ENCODE measurements at places on chromosomes 4 and X.
A peak's percentile ranks its signal among the peaks of the same experiment; 100 is the strongest.

GRCh38 chrX:106898462-106898861 lies 4.7 kb downstream of the RIPPLY1 start:
- no peak overlapping the region for H3K27ac ChIP-seq
- no peak overlapping the region for H3K4me3 ChIP-seq
- H3K27me3 ChIP-seq = no peaks in the 10 kb centered on the region
- H3K4me1 ChIP-seq = no peaks in the 10 kb centered on the region
- no peaks in the 10 kb centered on the region for H3K36me3 ChIP-seq

DNA sequence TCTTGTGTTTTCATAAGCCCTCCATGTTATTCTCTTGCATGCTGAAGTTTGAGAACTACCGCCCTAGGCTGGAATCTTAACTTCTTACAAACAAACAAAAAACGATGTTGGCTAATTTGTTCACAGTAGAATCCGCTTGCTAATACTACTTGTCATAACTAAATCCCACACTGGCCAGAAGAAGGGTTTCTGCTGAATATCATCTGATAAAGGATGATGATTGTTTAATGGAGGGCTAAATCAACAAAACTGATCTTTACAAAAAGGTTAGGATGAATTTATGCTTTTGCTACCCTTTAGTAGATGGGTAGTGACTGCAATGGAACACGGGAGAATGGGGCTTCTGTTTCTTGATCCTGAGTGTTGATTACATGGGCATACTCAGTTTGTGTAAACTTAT lies 42.3 kb downstream of the SPATA4 start:
- no peaks in the 10 kb centered on the region for H3K4me1 ChIP-seq
- H3K27ac ChIP-seq = no peak overlapping the region
- H3K27me3 ChIP-seq = no peaks in the 10 kb centered on the region
- no peaks in the 10 kb centered on the region for H3K36me3 ChIP-seq

- H3K27ac ChIP-seq = no peak overlapping the region
- no peaks in the 10 kb centered on the region for H3K36me3 ChIP-seq
- DNase-seq = no peak
- no peak overlapping the region for H3K4me3 ChIP-seq
These were observed 3.8 kb upstream of the ZCCHC4 start for GRCh38 chr4:25308761-25309160.

- H3K4me3 ChIP-seq = no peak overlapping the region
- H3K36me3 ChIP-seq = no peaks in the 10 kb centered on the region
- H3K27ac ChIP-seq = no peak overlapping the region
- H3K4me1 ChIP-seq = no peaks in the 10 kb centered on the region
These were observed 89.8 kb upstream of the ADGRG2 start for GRCh38 chrX:19212037-19212436.

DNA sequence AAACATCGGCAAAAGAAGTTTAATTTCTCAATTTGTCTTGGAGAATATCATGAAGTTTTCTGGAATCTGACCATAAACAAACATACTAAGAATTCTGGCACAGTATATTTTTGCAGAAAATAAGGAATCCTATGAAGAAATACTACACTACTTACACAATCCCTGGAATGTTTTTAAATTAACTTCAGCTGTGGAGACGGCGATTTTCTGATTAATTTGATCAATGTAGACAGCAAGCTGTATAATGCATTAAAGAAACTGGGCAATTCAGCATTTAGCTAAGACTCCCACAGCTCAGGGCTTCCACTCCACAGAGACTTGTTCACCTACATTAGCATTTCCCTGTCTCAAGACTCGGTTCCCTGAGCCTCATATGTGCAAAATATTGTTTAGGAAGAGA lies 12.2 kb downstream of the EGFL6 start:
- H3K4me3 ChIP-seq = no peak overlapping the region
- no peak for DNase-seq
- no peaks in the 10 kb centered on the region for H3K27me3 ChIP-seq
- H3K27ac ChIP-seq = no peak overlapping the region

DNA sequence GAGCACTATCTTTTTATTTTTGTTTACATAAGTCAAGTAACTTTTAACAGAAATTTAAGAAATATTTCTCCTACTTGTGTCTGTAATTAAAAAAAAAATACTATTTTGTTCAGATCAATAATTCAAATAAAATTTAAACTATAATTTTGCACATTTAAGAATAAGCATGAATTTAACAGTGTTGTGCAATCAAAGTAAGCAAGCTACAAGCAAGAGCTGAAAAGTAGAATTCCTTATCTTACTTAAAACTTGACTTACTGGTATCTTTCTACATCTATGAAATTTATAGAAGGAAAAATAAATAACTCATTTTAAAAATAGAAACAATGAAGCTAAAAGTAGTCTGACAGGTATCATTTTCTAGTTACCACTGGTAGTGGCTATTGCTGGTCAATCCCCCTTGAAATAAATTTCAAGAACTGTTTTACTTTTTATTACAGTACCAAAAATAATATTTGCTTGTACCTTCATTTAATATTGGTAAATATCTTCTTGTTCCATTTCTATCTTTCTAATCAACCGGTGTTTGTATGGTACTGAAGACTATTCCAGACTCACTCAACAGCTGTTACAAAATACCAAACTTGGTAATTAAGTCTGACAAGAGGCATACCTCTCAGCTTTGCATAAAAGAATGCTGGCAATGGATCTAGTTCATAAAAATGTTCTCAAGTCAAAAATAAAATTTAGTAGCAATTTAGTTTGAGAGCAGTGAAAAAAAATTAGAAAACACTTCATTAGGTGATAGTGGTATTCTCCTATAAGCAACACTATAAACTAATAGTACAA lies 62.2 kb downstream of the NOCT start:
- H3K4me1 ChIP-seq = peaks cover 3% of the 10 kb centered on the region
- H3K27ac ChIP-seq = no peak overlapping the region
- no peak overlapping the region for H3K4me3 ChIP-seq
- H3K36me3 ChIP-seq = no peaks in the 10 kb centered on the region
- H3K27me3 ChIP-seq = no peaks in the 10 kb centered on the region

GRCh38 chrX:105190252-105190853 lies 30.1 kb downstream of the TEX13A start:
- H3K4me1 ChIP-seq = no peaks in the 10 kb centered on the region
- H3K36me3 ChIP-seq = no peaks in the 10 kb centered on the region
- DNase-seq = no peak
- H3K4me3 ChIP-seq = no peak overlapping the region

DNA sequence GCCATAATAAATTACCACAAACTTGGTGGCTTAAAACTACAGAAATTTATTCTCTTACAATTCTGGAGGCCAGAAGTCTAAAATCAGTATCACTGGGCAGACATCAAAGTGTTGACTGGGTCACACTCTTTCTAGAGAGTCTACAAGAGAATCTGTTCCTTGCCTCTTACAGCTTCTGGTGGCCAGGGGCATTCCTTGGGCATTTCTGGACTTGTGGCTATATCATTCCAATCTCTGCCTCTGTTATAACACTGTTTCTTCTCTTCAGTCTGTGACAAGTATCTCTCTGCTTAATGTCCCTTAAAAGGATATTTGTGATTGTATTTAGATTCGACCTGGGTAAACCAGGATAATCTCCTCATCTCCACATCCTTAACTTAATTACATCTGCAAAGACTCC lies 207.3 kb upstream of the DCAF8L1 start:
- no peaks in the 10 kb centered on the region for H3K27me3 ChIP-seq
- DNase-seq = no peak
- no peak overlapping the region for H3K4me3 ChIP-seq
- no peaks in the 10 kb centered on the region for H3K4me1 ChIP-seq
- no peak overlapping the region for H3K27ac ChIP-seq
- no peaks in the 10 kb centered on the region for H3K36me3 ChIP-seq

- peak overlapping the region; percentile 93 for H3K27ac ChIP-seq
- DNase-seq = no peak
- H3K36me3 ChIP-seq = no peaks in the 10 kb centered on the region
- H3K4me3 ChIP-seq = peak overlapping the region; percentile 80
These were observed 628 bp downstream of the SCLT1 start for GRCh38 chr4:129092631-129093190.

DNA sequence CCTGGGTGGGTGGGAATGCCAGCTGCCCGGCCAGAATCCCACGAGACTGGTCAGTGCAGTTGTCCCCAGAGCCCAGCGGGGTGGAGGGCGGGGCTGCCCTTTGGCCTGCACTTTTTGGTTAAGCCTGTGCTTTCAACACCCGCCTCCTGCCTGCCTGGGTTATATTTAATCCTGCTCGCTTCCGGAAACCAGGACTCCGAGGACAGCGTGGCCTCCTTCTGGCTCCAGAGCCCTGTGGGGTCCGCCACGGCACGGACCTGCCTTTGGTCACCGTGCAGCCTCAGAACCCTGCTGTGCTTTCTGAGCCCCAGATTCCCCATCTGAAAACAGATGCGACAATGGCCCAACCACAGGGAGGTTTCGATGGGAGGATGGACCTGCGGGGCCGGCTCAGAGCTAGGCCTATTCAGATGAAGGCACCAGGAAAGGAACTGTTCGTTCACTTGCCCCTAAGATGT lies 29.4 kb upstream of the KIAA0232 start:
- DNase-seq = no peak
- H3K4me1 ChIP-seq = peaks cover 2% of the 10 kb centered on the region
- no peak overlapping the region for H3K4me3 ChIP-seq
- no peaks in the 10 kb centered on the region for H3K27me3 ChIP-seq
- H3K27ac ChIP-seq = no peak overlapping the region

GRCh38 chr4:159206427-159206871 lies 103.6 kb downstream of the RAPGEF2 start:
- DNase-seq = no peak
- H3K27ac ChIP-seq = no peak overlapping the region
- H3K4me1 ChIP-seq = peaks cover 5% of the 10 kb centered on the region
- no peaks in the 10 kb centered on the region for H3K27me3 ChIP-seq

- no peaks in the 10 kb centered on the region for H3K36me3 ChIP-seq
- no peak overlapping the region for H3K4me3 ChIP-seq
- H3K4me1 ChIP-seq = no peaks in the 10 kb centered on the region
- no peaks in the 10 kb centered on the region for H3K27me3 ChIP-seq
- H3K27ac ChIP-seq = no peak overlapping the region
These were observed 16.4 kb downstream of the TMEM154 start for GRCh38 chr4:152663203-152664066.

DNA sequence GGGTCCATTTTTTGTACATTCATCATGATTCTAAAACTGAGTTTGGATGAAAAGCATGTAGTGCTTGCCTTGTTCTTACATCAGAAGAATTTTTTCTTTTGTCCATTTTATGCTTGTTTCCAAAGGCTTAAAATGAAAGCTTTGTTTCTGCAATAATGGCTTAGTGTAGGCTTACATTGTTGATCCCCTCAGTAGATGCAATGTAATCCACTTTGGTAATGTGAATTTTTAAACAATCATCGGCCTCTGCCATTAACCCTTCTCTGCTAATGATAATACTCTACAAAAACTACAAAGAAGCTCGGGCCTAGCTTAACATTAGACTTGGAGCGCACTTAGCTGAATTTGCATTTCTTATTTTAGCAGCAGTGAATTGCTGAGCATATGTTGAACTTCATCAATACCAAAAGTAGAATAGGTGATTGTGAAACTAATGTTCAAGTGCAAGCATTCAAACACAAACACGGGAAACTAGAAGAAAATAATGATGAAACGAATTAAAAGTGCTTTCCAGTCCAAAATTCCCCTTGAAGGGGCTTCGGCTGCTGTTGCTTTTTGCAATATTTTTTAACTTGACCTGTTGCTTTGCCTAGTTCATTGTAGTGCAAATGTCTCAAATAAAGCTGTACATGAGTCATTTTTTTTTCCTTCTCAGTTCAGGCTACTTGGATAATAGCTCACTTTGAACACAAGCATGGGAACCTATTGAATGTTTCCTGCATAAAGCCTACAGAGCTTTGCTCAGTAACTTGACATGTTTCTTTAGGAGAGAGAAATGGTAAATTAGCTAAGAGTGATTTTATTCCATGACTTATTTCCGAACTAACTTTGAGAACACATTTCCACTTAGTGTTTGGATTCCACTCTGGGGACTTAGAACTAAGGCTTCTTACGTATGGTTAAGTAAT lies 66.5 kb downstream of the SLIT2 start:
- H3K4me1 ChIP-seq = no peaks in the 10 kb centered on the region
- H3K27me3 ChIP-seq = no peaks in the 10 kb centered on the region
- H3K27ac ChIP-seq = no peak overlapping the region
- no peak for DNase-seq

- H3K27me3 ChIP-seq = no peaks in the 10 kb centered on the region
- no peaks in the 10 kb centered on the region for H3K4me1 ChIP-seq
- H3K4me3 ChIP-seq = no peak overlapping the region
- H3K27ac ChIP-seq = no peak overlapping the region
These were observed 58.0 kb upstream of the CHRDL1 start for GRCh38 chrX:110853610-110854009.

DNA sequence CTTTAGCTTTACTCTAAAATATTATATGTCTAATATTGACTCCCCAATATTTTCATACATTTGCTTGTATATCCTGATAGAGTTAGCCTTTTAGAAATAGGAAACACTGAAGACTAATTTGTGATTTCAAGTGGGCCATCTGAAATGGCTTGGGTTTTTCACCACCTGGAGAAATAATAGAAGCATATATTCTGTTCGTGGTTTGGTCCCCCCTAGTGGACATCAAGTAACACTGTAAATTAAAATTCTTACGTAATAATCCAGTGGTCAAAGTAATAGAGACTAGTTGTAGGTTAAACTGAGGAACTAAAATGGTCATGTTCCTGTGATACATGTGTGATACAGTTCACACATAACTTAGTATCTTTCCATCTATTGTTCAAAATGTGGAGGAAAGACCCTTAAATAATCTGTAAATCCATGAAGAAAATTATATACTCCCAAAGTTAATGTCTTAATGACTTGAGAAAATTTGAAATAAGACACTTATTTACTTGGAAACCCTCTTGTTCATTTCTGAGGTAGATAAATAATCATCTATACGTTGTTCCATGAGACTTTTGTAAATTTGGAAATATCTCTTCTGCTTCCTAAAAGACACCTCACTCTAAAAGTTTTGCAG lies 79.8 kb upstream of the SMARCAD1 start:
- H3K27me3 ChIP-seq = no peaks in the 10 kb centered on the region
- H3K4me3 ChIP-seq = no peak overlapping the region
- no peaks in the 10 kb centered on the region for H3K36me3 ChIP-seq
- H3K27ac ChIP-seq = no peak overlapping the region
- DNase-seq = no peak

GRCh38 chr4:162874748-162875147 lies 291.9 kb downstream of the NAF1 start:
- no peak overlapping the region for H3K4me3 ChIP-seq
- no peaks in the 10 kb centered on the region for H3K4me1 ChIP-seq
- H3K27ac ChIP-seq = no peak overlapping the region
- H3K27me3 ChIP-seq = no peaks in the 10 kb centered on the region

- peaks cover 1% of the 10 kb centered on the region for H3K4me1 ChIP-seq
- no peak overlapping the region for H3K4me3 ChIP-seq
- no peak for DNase-seq
- no peaks in the 10 kb centered on the region for H3K27me3 ChIP-seq
- no peak overlapping the region for H3K27ac ChIP-seq
These were observed 155.8 kb downstream of the AMMECR1 start for GRCh38 chrX:110162131-110162530.

GRCh38 chrX:101260435-101260834 lies 30.7 kb downstream of the TAF7L start:
- no peaks in the 10 kb centered on the region for H3K36me3 ChIP-seq
- no peaks in the 10 kb centered on the region for H3K27me3 ChIP-seq
- no peaks in the 10 kb centered on the region for H3K4me1 ChIP-seq
- no peak overlapping the region for H3K4me3 ChIP-seq

- H3K36me3 ChIP-seq = no peaks in the 10 kb centered on the region
- H3K4me1 ChIP-seq = no peaks in the 10 kb centered on the region
- no peak for DNase-seq
- H3K27me3 ChIP-seq = no peaks in the 10 kb centered on the region
- H3K4me3 ChIP-seq = no peak overlapping the region
These were observed 19.3 kb upstream of the SORBS2 start for GRCh38 chr4:185831125-185831815.

- H3K4me3 ChIP-seq = no peak overlapping the region
- no peaks in the 10 kb centered on the region for H3K27me3 ChIP-seq
- no peak overlapping the region for H3K27ac ChIP-seq
- H3K36me3 ChIP-seq = no peaks in the 10 kb centered on the region
These were observed 115.6 kb upstream of the NALF2 start for GRCh38 chrX:69388526-69388925.
